ENCODE measurements at places on chromosomes 1 and 21.

- DNase-seq, result no peak
These were observed 101.5 kb upstream of the COL24A1 start for GRCh38 chr1:86258101-86258500.

DNA sequence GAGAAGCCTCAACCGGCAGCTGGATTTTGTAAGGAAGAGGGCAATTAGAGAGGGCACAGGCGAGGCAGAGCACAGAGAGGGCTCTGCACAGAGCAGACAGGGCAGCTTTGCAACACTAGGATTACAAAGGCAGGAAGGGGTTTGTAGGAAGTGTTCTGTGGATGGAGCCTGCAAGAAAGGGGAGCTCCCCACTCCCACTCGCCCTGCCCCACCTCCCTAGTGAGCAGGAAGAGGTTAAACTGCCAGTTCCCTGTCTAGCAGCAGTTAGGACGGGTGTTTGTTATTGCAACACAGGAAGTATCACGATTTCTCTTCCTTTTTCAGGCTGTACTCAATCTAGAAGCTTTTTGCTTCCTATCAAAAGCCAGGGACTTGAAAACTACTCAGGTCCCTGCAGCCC is 63.3 kb upstream of the LRRC8D start:
- DNase-seq, result no peak

DNA sequence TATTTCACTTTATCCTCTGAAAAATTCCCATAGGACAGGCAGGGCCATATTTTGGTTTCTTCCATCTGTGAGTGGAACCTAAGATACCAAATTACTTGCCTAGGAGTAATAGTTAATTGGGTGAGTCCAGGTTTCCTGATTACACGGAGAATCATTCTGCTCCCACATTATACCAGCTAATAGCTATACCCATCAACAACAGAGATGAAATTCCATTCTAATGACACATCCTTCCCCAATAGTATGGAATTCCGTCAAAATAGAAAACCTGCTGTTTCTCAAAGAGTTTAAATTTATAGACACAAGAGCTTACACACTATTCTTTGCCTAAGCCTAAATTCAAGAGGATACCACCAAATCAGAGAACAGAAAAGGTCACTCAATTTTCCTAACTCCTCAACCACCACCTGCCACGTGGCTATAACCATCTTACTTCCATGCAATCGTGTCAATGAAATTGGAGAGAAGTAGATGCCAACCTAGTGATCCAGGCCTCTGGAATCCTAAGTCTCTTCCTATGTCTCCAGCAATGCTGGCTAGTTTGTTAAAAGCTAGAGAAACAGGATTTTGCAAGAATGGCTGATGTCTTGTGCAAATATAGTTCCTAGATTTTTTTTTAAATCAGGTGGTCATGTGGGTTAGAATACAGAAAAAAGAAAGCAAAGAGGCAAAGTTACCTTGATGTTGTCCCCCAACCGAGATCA is 6.2 kb downstream of the PPT1 start:
- DNase-seq, result no peak

DNA sequence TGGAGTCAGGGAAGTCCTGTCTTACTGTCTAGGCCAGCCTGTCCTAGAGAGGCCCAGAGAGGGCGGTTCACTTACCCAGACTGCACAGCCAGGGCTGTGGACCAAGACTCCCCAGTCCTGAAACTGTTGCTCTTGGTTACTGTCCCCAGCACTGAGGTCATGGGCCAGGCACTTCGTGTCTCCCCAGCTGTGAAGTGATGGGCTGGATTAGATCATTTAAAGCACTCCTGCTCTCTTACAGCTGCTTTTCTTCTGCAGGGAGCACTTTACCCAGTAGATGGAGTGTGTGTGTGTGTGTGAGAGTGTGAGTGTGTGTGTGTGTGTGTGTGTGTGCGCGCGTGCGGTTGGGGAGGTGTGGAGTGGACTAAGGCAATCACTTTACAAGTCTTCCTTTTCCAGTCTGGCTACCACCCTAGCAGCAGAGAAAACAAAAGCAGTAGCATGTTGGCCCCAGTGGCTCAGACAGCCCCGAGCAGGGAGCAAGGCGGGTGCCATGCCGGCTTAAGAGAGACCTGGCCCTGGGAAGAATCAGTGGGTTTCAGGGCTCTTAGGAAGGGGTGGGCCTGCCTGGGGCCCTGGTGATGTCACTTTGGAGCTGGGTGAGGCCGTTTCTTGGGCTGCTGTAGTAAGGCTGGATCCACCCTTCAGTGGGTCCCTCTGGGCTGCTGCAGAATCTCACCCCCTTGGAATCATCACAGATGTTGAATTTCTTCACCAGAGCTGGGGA is 2.4 kb downstream of the SPSB1 start:
- no peak for DNase-seq

- DNase-seq, result no peak
These were observed 95.5 kb upstream of the DPT start for GRCh38 chr1:168824418-168825065.

GRCh38 chr1:21266119-21266774 is 24.0 kb downstream of the ECE1 start:
- DNase-seq, result no peak

DNA sequence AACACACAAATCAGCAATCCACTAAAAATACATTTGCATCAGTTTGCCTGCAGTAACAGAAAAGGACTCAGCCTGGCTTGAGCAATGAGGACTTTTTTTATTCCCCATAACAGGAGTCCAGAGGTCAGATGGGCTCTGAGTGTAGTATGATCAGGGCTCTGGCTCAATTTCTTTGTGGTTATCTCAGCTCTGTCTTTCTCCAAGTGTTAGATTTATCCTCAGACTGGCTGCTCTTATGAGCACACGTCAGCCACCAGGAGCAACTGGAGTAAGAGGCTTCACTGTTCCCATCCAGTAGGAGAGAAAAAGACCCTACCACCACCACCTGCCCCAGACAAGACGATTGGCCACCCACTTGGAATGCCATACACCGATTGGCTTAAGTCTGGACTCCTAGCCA is 36.2 kb upstream of the KLHDC7A start:
- no peak for DNase-seq

DNA sequence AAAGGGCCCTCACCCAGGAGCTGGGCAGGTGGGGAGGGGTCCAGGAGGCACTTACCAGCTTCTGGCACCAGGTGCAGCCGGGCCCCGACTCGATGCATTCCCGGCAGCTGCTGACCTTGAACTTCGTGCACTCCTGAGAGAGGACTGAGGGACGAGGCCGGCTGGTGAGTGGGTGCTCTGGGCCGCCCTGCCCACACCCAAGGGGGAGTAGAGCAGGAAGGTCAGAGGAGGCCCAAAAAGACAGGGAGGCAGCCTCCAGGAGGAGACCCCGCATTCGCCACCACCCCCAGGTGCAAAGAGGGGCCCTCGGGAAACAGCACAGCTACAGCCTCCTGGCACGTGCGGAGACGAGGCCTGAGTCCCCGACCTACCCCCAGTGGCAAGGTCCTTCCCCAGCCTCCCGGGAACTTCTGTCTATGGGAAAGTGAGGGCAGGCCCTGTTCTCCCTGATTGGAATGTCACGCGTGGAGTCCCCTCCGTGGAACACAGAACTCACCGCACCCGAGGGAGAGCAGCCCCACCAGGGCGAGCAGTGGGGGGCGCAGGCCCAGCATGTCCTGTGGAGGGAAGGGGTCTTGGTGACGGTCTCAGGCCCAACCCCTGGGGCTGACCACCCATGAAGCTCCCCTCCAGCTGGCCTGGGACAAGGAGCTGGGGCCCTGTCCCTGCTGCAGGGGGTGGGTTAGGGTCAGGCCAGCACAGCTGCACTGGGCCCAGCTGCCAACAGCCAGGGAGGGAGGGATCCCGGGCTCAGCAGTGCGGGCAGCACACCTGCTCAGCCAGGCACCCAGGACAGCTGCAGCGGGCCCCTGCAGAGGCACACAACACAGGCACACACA is 10.3 kb downstream of the ITGB2 start:
- no peak for DNase-seq

- no peak for DNase-seq
These were observed 4.6 kb upstream of the FOXE3 start for GRCh38 chr1:47411436-47411835.

GRCh38 chr1:115230281-115230680 is 107.8 kb downstream of the NGF start:
- DNase-seq, result no peak

DNA sequence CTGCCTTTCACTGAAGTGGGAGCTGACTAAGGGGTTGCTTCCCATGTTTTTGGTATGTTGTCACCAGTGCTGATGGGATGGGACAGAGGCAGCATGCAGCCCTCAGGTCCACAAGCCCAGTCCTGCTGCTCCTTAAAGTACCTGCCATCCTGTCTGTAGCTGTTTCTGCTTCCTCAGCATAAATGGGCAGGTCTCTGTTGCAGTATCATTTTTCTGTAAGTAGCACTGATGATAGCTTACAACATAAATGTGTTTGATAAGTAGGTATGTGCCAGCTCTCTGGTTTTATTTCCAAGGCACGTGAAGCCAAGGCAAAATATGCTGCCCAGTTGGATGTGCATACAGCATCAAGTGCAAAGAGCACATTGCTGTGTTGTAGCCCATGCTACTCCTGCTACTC is 173.0 kb downstream of the VPS13D start:
- no peak for DNase-seq

DNA sequence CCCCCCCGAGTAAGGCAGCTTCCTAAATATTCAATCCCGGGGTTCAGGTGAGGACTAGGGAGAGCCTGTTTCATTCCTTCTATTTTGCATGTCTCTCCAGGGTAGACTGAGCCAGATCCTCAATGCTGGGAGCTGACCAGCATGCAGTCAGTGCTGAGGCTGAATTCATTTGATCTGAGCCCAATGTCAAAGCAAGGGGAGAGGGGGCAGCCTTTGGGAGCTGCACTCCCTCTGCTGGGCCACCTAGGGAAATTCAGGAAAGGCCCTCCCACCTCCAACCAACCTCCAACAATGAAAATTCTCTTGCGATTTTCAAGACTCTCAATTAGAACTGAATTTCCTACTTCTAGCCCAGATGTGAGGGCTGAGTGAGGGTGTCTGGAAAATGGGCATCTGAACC is 371.2 kb downstream of the NPHP4 start:
- DNase-seq, result peak; percentile 80

DNA sequence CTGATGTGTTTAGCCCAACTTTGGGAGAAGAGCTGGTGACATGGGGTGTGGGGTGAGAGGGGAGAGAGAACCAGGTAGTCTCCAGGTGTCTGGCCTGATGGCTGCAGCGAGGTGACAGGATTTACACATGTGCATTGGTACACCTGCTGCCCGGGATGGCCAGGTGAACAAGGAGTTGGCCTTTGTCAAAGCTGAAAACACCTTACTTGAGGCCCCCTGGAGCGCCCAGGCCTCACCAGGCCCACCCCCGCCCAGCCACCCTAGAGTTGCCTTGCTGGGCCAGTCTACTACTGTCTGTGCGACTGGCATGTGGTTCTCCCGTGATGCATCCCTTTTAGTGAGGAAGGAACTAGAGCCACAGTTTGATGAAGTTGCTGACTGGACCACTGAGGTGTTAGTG is 90.5 kb downstream of the ADARB1 start:
- peak; percentile 20 for DNase-seq

GRCh38 chr1:154961207-154962155 is at the start of gene PYGO2:
Gene PYGO2, minus strand, starts transcription at chr1:154961782. Its CDS starts 206 bp downstream, at chr1:154961576.
- DNase-seq, result peak; percentile 82

GRCh38 chr1:199743227-199743626 is 284.3 kb upstream of the NR5A2 start:
- DNase-seq, result no peak
